ENCODE measurements at places on chromosomes 3 and 15.

DNA sequence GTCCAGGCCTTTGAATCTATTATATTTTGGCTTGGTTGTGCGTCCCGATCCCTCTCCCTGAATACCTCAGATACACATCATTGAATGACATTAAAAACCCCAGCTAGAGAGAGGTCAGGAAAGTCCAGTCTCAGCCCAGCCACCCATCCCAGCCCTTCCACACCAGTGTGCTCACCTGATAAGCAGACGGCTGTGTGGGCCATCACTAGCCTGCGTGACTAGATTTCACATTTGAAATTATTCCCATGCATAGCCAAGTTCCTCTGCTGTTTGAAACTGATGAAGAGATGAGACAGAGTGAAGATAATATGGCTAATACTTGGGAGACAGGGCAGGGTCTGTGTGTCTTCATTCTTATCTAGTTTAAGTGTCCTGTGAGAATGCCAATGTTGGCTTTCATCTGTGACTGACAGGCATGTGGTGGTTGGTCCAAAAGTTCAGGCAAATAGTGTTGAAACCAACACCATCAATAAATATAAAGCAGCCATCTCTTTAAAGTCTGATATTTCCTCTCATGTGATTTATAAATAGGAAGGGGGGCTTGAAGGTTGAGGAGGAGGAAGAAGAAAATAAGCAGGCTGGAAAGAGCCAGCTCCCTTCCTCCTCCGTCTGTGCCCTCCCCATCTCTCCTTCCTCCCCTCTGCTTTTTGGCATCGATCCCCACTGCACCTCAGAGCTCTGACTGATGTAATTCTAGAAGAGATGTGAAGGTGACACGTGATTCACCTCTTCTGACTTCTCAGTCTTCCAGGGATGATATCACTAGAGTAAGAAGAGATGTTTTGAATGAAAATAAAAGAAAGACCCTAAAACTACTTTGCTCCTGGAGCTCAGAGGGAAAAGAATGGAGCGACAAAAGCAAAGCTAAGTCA is 5.1 kb downstream of the FAM43A start:
- DNase-seq = no peak

DNA sequence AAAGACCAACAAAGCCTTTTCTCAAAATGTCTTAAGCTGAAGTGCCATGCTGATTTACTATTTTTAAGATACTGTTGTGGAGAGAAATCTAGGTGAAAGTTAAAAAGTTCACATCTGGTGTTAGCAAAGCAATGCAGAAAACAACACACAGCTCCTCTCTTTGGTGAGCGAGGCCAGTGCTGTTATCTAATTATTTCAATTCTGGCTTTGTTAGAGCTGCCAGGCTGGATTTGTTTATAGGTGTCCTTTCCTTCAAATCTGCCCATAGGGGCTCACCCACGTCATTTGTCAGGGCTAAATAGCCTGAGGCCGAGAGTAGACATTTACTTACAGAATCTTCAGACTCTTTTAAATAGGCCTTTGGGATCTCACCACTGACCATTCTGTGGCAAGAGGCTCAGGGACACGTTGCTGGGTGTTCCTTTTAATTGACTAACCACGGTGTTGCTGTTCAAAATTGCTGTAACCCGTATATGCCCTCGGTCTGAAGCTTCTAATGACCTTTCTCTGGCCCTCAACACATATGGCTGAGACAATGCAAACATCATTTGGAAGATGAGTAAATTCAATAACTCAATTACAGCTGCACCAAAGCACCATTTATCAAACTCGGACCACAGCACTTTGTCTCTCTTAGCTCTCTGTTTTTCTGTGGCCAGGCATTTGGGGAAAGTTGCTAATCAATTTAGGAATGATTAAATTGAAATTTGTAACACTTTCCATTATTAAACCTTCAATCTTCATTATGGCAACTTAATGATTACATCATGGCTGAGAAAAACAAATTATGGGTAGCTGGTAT is 152.6 kb downstream of the PDZRN3 start:
- no peak for DNase-seq

DNA sequence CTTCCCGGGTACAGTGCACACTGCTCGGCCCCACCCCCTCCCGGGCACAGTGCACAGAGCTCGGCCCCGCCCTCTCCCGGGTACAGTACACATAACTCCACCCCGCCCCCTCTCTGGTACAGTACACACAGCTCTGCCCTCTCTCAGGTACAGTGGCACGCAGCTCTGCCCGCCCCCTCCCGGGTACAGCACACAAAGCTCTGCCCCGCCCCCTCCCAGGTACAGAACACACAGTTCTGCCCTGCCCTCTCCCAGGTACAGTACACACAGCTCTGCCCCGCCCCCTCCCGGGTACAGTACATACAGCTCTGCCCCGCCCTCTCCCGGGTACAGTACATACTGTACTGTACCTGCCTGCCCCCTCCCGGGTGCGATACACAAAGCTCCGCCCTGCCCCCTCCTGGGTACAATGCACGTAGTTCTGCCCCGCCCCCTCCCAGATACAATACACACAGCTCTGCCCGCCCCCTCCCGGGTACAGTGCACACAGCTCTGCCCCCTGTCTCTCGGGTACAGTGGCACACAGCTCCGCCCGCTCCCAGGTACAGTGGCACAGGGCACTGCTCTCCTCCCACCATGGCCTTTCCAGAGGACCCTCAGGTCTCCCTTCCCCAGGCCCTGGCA is 16.4 kb upstream of the PRR20G start:
- DNase-seq = no peak

DNA sequence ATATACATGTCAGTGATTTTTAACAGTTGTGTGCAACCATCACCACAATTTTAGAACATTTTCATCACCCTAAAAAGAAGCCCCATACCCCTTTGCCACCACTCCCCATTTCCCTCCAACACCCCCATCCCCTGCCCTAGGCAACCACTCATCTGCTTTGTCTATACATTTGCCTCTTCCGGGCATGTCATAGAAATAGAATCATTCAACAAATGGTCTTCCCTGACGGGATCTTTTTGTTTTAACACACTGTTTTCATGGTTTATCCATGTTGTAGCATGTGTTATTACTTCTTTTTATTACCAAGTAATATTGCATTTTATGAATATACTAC is 4.0 kb downstream of the VILL start:
- DNase-seq = no peak

GRCh38 chr3:152623286-152623911 is 211.5 kb upstream of the P2RY1 start:
- no peak for DNase-seq

GRCh38 chr3:4776399-4776979 is 202.7 kb upstream of the BHLHE40 start:
- no peak for DNase-seq

GRCh38 chr15:94239474-94239873 is 8.1 kb downstream of the MCTP2 start:
- DNase-seq = no peak

- DNase-seq = no peak
Observed at GRCh38 chr3:41308119-41308518, 108.8 kb downstream of the CTNNB1 start.

GRCh38 chr15:48422401-48422800 is 91.2 kb downstream of the DUT start:
- DNase-seq = no peak

DNA sequence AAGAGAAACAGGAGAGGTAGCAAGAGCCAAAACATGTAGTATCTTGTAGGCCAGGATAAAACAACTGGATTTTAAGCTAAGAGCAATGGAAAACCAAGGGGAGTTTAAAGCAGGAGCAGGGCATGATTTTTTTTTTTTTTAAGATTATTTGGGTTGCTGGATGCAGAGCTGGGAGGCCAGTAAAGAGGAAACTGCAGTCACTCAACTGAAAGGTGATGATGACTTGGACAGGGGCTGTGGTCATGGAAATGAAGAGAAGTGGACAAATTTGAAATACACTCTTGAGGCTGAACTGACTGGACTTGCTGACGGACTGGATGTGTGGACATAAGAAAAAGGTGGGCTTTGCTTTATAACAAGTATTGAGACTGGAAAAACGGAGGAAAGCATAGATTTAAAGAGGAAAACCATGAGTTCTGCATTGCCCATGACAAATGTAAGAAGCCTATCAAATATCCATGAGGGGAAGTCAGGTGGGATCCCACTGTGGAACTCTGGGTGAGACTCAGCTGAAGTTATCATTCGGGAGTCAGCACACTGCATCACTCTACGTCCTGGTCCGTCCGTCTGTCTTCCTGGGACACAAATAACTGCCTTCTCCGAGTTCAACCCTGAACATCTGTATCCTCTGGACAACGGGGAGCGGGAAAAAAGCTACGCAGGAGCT is 688 bp downstream of the XPC start:
- no peak for DNase-seq

DNA sequence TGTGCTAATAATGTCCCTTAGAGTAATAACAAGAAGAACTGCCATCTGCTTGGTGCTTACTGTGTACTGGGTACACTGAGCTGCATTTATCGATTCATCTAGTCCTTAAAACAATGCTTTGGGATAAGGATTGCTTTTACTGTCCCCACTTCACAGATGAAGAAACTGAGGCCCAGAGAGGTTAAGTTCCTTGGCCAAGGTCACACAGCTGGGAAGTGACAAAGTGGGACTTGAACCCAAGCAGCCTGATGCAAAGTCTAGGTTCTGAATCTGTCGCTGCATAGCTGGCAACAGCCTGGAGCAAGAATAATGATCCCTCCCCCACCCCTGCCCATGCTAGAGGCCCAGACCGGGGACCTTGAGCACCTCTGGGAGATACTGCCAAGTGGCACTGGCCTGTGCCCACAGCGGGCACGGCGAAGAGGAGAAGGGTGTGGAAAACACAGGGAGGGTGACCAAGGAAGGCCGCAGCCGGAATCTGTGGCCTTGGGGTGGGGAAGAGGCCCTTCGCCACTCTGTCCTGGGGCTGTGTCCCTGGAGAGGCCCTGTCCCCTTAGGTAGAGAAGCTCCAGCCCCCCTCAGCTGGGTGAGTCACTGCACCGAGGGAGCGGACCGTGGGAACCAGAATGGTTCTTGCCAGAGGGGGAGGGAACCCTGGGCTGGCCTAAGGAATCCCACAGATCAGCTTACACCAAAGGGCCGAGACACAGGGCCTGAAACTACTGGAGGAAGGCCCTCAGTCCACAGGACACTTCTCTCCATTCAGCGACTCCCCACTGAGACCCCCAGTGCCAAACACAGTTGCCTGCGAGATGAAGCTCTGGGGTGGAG is 3.5 kb downstream of the PLXND1 start:
- DNase-seq = no peak

All from stimulated activated CD8-positive, alpha-beta memory T cell treated with anti-CD3 and anti-CD28 coated beads, Interleukin-2, amount 100 ng/mL, for 1 hour (primary cell).